ENCODE measurements at places on chromosomes 3 and 15. TPM values are rescaled to one million over a fixed set of nuclear protein-coding genes. Genes with fewer than 3 reads are reported as not detected.
A peak's percentile ranks its signal among the peaks of the same experiment; 100 is the strongest.

The ROPN1 gene
- total RNA-seq: not detected

The ERC2 gene
- total RNA-seq: 0.98 TPM

The AADACL2 gene
- not detected for total RNA-seq

The TRPC1 gene
- total RNA-seq: 33.5 TPM

The GNAT1 gene
- total RNA-seq: not detected

The TASOR gene
- total RNA-seq: 75.8 TPM

The SAMD7 gene
- not detected for total RNA-seq

The GPR27 gene
- 3.0 TPM for total RNA-seq

The P2RY14 gene
- total RNA-seq: 7.1 TPM

The EPHA3 gene
- total RNA-seq: 8.7 TPM

The FSIP1 gene
- total RNA-seq: 0.63 TPM

The ISLR2 gene
- not detected for total RNA-seq

The SLC27A2 gene
- total RNA-seq: 0.21 TPM

The PPARG gene
- total RNA-seq: 20.0 TPM

The ALG1L2 gene
- total RNA-seq: not detected

The ANKDD1A gene
- total RNA-seq: 29.0 TPM

The NEDD4 gene
- 12.7 TPM for total RNA-seq

GRCh38 chr3:71166339-71167240 lies 416.9 kb downstream of the FOXP1 start:
- DNase-seq: no peak

- no peak for DNase-seq
Observed at GRCh38 chr3:181692311-181693145, 19.2 kb upstream of the SOX2 start.

DNA sequence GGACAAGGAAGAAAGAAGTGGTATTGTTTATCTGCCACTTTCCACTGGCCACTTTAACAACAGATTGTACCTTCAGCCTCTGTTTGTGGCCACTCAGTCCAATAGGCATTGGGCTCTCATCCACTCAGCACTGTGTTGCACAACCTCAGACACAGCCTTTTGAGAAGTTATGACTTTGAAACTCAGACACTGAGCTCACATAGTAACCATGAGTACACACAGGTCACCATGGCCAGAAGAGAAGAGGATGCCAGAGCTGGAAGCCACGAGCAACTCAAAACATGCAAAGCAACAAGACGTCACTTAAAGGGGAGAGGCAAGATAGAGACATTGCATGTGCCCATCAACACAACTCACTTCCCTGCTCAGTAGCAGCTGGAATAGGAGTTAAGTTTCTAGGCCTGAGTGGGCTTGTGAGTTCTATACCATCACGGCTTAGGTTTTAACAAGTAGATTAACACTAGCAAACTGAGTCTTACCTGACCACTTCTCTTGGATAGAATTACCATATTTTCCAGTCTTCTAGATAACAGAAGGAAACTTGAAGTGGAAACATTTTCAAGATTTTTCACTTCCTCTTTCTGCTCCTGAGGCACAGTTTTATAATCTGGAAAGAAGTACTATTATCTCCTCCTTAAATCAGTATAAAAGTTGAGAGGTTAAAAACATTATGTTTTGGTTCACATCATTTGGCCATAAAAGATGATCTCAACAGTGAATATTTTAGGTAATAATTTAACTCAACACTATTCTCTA lies 103.5 kb downstream of the IMPG2 start:
- peak; percentile 29 for DNase-seq

DNA sequence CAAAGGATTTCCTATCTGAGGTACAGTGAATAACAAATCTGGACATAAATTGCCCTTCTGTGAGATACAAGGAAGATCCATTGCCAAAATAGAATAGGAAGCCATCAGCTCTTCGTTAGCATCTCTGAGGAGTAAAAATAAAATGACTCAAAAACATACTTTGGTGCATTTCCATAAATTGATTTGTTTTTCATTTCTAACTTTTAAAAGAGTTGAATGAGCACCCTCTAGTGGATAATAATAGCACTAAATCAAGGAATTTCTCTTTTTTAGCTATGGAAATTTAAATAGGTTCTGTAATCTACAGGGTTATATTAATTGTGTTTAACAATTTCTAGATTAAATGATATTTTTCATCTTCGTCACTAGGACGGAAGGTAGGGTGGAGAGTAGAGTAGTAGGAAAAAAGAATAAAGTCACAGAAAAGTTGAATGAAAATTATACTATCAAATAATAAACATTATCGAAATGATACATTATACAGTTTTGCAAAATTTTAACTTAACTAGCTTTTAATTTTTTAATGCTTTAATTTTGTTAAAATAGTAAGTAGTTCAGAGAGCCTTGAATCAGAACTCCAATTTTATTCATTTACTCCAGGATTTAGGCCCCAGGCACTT lies 6.4 kb downstream of the NSUN3 start:
- DNase-seq: no peak

DNA sequence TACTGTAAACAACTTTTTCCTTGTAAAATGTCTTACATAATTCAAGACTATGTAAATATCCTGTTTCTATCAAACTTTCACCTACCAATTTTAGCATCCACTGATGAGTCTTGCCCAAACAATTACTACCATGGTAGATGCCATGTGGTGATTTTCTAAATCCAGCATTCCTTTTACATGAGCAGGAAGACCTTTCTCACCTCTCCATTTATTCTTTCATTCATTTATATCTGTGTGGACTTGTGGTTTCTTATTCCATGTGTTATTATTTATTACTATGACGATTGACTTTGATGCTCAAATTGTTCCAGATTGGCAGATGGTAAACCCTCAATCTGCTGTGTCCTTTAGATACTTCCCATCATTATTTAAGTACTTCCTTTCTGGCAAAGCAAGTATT lies 62.4 kb downstream of the IFT57 start:
- DNase-seq: no peak

DNA sequence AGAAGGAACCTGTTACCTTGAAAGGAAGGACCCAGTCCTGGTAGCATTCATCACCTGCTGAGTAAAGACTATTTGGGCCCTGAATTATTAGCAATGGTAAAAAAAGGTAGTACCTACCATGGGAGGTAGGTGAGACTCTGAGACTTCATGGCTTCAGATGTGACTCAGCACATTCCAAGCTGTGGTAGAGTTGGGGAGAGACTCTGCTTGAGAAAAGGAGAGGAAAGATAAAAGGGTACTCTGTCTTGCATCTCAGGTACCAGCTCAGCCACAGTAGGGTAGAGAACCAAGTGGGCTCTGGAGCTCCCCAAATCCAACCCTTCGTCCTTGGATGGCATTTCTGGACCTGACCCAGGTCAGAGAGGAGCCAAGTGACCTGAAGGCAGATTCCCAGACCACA lies 430.4 kb downstream of the TBL1XR1 start:
- no peak for DNase-seq

DNA sequence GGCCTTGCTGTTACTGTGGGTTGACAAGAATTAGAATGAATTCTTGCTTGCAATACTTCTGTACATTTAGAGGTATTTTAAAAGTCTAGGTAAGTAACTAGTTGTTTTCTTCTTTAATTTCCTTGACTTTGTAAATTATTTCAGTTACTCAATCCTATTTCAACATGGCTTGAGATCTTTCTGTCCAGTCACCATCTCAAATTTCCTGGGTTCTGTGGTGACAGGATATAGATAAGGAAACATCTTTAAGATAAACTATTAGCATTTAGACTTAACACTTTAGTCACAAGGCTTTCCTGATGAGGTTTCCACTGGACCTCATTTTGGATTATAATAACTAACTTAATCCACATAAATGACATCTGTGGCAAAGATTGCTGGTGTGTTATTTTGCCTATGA lies 195.9 kb upstream of the DPH6 start:
- DNase-seq: no peak

DNA sequence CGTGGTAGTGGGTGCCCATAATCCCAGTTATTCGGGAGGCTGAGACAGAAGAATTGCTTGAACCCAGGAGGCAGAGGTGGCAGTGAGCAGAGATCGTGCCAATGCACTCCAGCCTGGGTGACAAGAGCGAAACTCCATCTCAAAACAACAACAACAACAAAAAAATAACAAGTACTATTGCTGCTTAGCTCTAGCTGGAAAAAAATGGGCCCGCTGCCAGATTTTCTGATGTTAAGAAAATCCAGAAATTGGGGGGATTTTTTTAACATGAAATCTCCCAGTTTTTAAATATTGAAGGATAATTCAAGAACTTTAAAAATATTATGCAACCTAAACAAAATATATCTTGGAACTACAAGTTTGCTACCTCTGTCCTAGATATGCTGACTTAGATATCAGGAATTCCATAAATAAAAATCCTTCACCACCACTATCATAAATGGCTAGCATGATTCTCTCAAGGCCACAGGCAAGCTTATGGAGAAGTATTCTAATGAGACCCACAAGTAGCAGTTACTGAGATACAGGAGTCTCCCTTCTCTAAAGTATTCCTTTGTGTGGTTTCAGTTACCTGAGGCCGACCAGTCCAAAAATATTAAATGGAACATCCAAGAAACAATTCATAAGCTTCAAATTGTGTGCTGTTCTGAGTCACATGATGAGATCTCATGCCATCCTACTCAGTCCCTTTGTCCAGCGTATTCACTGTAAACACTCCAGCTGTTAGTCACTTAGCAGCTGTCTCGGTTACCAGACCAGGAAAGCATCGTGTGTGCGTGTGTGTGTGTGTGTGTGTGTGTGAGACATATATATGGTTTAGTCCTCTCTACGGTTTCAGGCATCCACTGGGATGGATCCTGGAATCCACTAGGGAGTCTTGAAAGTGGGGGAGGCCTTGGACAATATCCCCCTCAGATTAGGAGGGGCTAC lies 277.2 kb downstream of the TBL1XR1 start:
- DNase-seq: no peak

DNA sequence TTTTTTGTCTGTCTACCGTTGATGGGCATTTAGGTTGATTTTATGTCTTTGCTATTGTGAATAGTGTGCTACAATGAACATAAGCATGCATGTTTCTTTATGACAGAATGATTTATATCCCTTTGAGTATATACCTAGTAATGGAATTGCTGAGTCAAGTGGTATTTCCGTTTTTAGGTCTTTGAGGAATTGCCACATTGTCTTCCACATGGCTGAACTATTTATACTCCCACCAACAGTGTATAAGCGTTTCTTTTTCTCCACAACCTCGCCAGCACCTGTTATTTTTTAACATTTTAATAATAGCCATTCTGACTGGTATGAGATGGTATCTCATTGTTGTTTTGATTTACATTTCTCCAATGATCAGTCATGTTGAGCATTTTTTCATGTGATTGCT lies 89.6 kb upstream of the GALNT15 start:
- DNase-seq: no peak

- DNase-seq: no peak
Observed at GRCh38 chr3:180563406-180563805, 38.6 kb upstream of the TTC14 start.

GRCh38 chr3:95750097-95750496 lies 1064.3 kb upstream of the EPHA6 start:
- DNase-seq: no peak

DNA sequence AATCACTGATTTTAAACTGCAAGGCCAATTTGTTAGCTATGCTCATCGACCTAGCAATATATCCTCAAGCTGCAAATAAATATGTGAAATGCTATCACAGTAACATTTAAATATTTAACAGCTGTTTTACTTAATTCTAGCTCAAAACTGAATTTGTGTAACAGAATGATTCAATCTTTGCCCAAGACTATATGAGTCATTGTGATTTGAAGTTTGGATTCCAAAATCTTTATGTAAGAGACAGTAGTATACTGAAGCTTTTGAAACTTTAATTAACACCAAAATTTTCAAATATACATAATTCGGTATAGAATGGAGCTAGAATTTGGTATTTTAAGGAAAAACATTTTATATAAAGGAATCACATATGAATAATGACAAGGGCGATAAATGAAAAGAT lies 603.0 kb upstream of the ROBO2 start:
- DNase-seq: no peak

- no peak for DNase-seq
Observed at GRCh38 chr3:112372396-112372795, 39.4 kb downstream of the CD200 start.

- DNase-seq: peak; percentile 48
Observed at GRCh38 chr3:43770426-43771103, 79.8 kb downstream of the ABHD5 start.

DNA sequence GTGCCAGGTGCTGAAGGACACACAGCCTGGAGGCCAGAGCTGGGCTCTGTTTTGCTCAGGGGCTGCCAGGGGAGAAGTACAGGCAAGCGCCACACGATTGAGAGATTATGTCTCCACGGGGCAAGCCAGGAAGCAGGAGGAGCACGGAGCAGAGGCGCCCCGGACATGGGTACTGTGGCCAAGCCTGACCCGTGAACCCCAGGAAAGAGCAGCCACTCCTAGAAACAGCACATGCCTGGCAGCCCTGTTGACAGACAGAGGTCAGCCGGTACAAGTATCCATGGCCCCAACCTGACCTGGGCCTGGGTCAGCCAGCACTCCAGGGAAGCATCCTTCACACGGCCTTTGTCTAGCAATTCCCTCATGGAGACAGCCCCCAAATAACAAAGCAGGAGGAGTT lies 89.4 kb downstream of the ADAMTS17 start:
- DNase-seq: no peak

- DNase-seq: no peak
Observed at GRCh38 chr3:69368129-69368741, 17.7 kb downstream of the FRMD4B start.

- DNase-seq: no peak
Observed at GRCh38 chr15:58392611-58393161, 39.1 kb upstream of the LIPC start.

DNA sequence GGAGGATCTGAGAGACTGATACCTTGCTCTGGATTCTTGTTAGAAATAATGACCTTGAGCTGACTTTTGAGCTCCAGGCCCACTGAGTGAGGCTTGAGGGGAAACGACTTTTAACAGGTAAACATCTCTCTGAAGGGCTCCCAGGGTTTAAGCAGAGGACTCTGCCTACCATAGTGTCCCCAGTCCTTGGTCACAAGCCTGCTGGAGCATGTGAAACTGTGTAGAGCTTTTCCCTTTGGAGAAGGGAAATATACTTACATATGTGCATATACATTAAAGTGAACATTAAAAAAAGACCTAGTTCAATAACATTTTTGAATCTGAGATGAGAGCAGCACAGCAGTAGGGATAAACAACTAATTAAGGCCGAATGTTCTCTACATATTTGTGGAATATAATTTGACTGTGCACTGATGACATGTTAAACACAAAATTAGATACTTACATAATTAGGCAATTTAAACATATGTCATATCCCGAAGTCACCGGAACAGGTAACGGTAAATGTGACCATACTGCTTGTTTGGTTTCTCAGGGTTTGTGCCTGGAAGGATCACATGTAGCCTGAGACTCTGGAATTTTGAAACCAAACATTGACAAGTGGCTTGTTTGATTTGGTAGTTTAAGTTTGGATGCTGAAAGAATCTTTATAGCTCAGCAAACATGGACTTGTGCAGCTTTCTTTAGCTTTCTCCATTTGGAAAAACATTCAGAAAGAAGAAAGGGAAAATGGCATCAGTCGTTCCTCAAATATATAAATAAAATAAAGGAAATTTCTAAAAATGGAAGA lies 266.1 kb upstream of the C2CD4B start:
- no peak for DNase-seq

GRCh38 chr3:71723452-71724170 lies 1.6 kb downstream of the EIF4E3 start:
- no peak for DNase-seq

GRCh38 chr3:106711650-106712049 lies 665.6 kb upstream of the CCDC54 start:
- DNase-seq: no peak

GRCh38 chr15:90959894-90960293 lies 5.2 kb downstream of the RCCD1 start:
- DNase-seq: no peak

GRCh38 chr3:70281663-70282062 lies 30.8 kb downstream of the MDFIC2 start:
- DNase-seq: no peak

GRCh38 chr15:101556273-101556672 lies 66.8 kb upstream of the PCSK6 start:
- no peak for DNase-seq
